ENCODE measurements at places on chromosomes 2 and 18. TPM values are rescaled to one million over a fixed set of nuclear protein-coding genes. Genes with fewer than 3 reads are reported as not detected.

- DNase-seq: no peak
Observed at GRCh38 chr2:27807476-27807875, 36.0 kb downstream of the MRPL33 start.

The BBS5 gene
- total RNA-seq: 10.6 TPM

DNA sequence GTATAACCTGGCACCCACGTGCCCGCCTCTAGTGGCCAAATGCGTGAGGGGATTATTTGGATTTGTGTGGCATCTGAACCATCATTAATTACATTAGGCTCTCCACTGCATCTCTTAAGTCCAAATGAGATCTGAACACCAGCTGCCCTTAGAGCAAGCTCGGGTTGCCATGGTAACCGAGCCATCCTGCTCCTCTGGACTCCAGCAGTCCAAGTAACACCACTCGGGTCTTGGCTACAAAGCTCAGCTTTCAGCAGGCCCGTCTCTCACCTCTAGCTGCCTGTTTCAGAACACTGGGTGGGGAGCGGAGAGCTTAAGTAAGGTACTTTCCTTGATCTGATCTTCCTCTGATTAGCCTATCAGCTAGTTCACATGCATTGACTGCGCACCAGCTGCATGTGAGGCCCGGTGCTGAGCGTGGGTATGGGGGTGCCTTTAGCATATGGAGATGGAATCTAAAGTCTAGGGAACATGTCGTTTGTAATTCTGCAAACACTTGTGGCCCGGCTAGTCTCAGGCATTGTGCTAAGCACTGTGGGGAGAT lies 14.1 kb upstream of the CYS1 start:
- no peak for DNase-seq

DNA sequence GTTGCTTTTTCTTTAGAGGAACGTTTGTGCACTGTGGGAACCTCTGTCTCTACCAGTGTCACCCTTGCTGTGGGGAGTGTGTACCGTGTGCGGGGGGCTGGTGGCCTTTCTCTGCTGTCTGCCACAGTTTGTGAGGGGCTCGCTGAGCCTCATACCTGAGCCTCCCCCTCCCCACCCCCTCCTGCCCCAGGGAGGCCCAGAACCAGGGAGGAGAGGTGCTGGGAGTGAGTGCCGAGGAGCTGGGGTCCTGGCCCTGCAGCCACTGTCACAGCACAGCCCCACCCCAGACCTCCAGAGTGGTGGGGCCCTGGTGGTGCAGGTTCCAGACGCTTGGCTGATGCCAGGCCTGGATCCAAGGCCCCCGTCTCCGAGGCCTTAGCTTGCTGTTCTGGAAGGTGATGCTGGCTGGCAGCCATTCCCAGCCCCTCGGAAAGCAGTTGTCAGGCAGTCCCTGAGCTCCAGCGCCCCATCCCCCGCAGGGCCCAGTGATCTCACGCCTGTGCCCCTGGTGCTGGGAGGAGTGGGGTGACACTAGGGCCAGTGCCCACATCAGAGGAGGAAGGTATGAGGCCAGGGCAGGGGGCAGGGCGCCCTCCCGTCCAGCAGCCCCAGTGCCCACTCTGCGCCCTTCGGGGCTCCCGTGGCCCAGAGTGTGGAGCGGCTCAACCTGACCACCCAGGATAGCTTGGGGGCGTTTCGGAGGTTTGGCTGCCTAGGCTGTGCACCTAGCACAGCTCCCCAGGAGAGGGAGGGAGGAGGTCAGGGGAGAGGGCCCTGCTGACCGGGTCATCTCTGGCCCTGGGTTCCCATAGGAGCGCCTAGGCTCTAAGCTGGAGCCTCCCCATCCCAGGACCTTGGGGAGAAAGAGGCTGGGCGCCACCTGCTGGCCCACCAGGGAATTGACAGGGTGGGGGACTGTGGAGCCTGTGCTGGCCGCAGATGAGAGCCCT lies 53.0 kb upstream of the ALPP start:
- DNase-seq: no peak

DNA sequence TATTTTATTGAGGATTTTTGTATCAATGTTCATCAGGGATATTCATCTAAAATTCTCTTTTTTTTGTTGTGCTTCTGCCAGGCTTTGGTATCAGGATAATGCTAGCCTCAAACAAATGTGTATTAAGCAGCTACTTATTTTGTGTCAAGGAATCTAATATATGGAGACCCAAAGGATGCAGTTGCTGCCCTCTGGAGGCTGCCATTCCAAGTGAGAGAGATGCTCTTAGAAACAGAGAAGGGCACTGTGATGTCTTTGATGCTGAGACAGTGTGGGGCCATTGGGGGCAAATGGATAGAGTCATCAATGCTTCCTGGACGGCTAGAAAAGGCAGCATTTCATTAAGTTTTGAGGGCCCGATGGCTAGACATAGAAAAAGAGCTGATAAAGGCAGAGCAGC lies 292.6 kb downstream of the SETBP1 start:
- DNase-seq: no peak

The FARP2 gene
- 52.6 TPM for total RNA-seq

- no peak for DNase-seq
Observed at GRCh38 chr18:50286391-50287027, 983 bp downstream of the CXXC1 start.

The NDUFV2 gene
- total RNA-seq: 93.7 TPM

GRCh38 chr18:13313006-13313686 lies 94.6 kb downstream of the LDLRAD4 start:
- no peak for DNase-seq

GRCh38 chr2:25132299-25132635 lies 36.1 kb downstream of the POMC start:
- no peak for DNase-seq

The PLEK gene
- 12.8 TPM for total RNA-seq

DNA sequence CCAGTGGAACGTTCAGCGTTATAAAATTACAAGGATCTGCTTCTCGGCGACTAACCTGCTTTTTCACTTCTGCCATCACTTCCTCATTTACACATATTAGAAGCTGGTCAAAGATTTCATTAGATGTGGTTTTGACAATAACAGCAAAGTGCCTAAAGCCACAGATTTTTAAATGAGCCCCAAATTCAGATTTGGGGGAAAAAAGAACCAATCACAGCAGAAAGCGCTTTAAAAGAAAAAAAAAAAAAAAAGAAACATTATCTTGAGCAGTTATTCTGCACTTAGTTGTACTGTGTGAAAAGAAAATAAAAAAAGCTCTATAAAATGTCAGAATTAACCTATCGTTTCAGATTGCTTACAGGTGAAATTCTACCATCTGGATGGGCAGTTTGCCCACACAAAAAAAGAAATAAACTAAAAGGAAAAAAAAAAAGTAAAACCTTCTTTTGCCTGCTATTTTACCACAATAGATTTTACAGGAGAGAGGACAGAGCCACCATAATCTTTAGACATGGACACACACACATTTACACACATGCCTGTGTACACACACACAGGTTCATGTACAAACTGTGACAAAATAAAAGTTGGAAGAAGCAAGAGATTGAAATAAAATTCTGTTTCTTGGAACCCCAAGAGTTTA lies 167.2 kb downstream of the TCF4 start:
- no peak for DNase-seq

GRCh38 chr2:54457323-54458023 lies 1.3 kb downstream of the SPTBN1 start:
- DNase-seq: no peak

GRCh38 chr2:9710311-9710710 lies 79.5 kb upstream of the YWHAQ start:
- DNase-seq: no peak

DNA sequence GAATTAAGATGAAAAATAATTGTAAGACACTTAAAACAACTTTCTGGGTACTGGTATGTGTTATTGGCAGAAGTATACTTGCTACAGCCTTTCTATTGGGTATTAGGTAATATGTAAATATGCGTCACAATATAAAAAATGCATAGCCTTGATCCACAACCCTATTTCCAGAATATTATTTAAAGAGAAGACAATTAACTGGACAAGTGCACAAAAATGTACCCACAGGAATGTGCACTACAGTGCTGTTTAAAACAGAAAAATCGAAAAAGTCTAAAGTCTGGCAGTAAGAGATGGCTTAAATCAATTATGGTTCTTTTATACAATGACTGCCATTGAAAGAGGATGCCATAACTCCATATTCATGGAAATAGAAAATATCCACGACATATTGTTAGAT lies 149.7 kb downstream of the UPP2 start:
- no peak for DNase-seq

DNA sequence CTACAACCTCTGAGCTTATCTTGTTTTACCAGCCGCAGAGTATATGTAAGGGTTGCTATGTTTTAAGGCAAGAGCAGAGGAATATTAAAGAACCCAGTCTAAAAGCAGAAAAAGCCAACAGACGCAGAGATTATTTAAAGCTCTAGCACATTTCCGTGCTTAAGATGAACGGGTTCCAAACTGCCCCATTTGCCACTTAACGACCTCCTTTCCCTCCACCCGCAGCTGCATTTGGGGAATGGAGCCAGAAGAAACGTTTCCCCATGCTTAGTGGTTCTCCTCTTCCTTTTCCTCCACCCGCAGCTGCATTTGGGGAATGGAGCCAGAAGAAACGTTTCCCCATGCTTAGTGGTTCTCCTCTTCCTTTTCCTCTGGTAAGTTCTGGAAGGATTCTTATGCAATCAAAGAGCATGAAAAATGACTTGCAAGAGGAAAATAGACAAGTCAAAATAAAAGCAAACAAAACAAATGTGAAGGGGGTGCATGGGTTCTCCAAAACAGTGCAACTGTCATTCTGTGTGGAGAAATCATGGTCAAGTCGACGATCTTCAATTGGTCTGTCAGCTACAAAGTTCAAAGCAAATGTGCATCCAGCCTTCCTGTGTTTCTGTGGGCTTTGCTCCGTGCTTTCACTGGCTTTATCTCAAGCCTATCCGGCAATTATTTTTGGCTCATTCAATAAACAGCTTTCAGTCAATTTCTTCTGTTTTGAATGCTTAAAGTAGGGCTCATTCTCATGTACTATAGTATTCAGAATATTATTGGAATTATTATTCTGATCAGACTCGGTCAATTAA lies 57.8 kb downstream of the DIPK1C start:
- no peak for DNase-seq

GRCh38 chr2:1716441-1716840 lies 27.9 kb downstream of the PXDN start:
- no peak for DNase-seq
